ENCODE measurements at places on chromosomes 3 and 15.
A peak's percentile ranks its signal among the peaks of the same experiment; 100 is the strongest.

- no peak for DNase-seq
Measured at GRCh38 chr3:172276103-172276502, 172.2 kb downstream of the GHSR start.

- DNase-seq: no peak
Measured at GRCh38 chr15:42083916-42084315, 10.4 kb downstream of the PLA2G4D start.

GRCh38 chr3:107665351-107665750 lies 142.6 kb downstream of the BBX start:
- DNase-seq: no peak

- DNase-seq: no peak
Measured at GRCh38 chr3:68060910-68061309, 406.5 kb upstream of the SUCLG2 start.

DNA sequence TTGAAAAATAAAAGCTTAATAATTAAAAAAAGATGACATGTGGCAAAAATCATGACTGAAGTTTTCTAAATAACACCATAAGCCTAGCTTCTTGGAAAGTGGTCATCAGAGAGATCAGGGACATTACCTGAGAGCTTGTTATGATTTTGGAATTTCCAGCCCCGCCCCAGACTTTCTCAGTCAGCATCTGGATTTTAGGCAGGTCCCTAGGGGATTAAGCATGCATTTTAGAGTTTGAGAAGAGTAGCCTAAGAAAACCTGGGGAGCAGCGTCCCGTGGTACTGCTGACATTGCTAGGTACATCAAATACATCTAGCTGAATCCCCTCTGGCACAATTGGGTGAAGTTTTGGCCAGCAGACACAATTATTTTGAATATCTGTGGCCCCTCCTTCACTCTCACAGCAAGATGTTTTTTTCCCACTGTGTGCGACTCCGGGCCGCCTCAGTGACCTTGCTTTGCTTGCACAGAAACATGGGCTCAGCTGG lies 58.7 kb upstream of the MEF2A start:
- no peak for DNase-seq

- DNase-seq: no peak
Measured at GRCh38 chr3:50539356-50540286, 27.9 kb downstream of the C3orf18 start.

GRCh38 chr15:39553947-39554693 lies 26.8 kb upstream of the THBS1 start:
- no peak for DNase-seq

DNA sequence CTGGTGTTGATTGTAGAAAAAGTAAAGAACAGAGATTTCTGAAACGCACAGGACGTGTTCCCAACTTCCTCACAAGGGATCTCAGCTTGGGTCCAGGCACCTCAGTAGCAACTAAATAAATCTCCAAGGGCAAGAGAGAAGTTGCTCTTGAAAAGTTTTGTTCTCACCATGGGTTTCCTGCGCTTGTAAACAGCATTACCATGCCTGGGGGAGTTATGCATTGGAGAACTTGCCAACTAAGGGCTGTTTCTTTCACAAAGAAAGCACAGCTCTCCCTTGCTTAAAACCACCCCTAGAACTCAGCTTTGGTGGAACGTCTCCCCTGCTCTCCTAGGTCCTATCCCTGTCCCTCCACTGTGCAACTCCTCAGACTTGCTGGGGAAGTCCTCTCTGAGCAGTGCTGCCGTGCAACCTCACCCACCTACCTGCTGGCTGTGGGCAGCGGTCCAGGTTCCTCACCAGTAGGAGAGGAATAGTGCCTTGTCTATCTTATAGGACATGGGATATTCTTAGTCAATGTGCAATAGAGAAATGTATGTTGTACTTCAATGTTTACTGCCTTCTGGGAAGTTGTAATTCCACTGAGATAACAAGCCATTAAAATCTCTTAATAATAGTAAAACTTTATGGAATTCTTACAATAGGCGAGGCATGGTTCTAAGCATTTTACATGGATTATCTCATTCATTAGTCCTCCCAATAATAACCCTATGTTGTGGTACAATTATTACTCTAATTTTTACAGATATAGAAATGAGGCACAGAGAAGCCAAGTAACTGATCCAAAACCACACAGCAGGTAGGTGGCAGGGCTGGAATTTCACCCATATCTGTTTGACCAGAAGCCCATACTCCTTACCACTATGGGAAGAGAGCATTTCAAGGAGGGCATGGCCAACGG lies 51.5 kb downstream of the UMPS start:
- DNase-seq: no peak

GRCh38 chr15:44130778-44131177 lies 64.3 kb downstream of the FRMD5 start:
- no peak for DNase-seq

DNA sequence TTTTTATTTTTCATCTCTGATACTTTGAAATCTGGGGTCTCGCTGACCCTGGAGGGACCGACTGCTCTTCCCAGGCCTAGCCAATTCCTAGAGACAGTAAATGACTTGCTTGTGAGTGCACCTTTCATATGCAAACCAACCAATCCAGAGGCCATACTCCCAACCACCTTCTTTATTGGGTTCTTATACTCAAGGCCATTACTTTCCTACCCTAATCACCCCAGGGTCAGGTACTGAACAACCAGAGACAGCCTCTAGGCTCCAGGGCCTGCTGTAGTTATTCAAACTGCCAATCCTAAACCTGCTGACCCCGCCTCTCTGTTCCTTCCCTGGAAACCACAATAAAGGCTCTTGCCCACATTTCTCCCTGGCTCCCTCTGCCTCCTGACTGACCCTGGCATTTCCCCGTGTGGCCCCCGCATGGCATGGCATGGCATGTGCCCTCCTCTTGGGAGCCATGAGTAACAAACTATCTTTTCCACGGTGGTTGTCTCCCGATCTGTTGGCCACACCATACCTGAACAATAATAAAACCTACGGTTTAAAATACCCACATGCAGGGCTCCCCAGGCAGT lies 42.9 kb downstream of the ADCY5 start:
- no peak for DNase-seq

DNA sequence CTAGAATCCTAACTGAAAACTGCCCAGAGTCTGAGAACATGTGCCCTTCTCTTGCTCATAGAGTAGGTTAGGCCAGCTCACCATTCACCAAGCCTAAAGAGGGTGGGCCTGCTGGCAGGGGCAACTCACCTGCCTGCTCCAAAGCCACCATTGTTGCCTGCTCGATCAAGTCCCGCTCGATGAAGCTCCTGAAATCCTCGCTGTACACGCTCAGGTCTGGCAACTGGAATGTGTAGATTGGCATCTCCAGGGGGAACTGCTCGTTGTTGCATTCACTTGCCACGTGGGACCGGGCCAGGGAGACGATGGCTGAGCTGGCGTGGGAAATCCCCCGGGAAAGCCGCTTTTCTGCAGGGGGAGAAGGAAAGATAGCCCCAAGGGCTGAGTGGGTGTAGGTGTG lies 232.2 kb downstream of the KLF13 start:
- DNase-seq: no peak

DNA sequence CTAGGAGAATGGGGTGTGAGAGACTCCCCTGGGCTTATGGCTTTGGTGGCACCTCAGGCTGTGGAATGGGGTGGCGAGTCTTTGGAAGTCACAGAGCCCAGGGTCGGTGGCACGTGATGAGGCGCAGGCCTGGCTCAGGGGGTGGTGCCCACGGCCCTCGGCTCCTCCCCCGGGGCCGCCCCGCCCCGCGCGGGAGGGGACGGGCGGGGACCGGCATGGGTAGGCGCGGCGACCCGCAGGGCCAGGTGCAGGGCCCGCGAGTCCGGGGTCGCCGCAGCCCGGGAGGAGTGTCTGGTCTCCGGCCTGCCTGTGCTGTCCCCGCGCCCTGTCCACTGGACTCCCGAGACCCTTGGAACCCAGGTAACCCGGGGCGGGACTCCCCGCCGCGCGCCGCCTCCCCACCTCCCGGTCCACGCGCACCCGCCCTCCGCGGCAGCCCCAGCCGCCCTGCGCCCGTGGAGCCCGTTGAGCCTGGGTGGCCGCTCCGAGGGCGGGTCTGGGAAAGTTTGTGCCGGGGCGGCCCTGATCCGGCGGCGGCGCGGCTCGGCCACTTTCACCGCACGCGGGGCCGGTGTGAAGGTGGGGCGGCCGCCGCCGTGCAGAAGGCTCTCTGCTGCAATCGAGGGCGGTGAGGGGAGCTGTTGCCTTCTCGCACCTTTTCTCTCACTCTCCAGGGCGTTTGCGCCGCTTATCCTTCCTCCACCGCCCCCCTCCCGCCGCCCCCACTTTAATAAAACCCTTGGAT lies at the start of gene PAQR5:
PAQR5 (plus strand) TSS at position 216 of the 745 bp plus-strand sequence. CDS start 61,169 bp downstream, outside the sequence.
- DNase-seq: no peak

- no peak for DNase-seq
Measured at GRCh38 chr15:58139989-58140522, 1.9 kb downstream of the AQP9 start.

GRCh38 chr3:77414881-77415280 lies 375.0 kb downstream of the ROBO2 start:
- DNase-seq: no peak

DNA sequence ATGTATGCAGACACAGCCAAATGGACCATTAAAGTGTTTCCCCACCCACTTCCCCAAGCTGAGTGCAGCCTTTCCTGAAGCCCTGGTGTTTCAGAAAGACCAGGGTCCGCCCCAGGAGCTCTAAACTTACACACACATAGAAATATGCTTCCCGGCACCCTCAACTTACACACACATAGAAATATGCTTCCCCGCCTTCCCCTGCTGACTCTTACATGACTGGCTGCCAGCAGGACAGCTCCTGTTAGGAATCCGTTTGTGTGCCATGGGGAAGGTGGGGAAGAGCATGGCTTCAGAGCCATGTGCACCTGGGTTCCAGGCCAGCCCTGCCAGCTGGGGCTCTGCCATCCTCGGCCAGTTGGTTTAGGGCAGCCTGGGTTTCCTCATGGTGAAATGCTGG lies 3.6 kb downstream of the CLEC3B start:
- no peak for DNase-seq

DNA sequence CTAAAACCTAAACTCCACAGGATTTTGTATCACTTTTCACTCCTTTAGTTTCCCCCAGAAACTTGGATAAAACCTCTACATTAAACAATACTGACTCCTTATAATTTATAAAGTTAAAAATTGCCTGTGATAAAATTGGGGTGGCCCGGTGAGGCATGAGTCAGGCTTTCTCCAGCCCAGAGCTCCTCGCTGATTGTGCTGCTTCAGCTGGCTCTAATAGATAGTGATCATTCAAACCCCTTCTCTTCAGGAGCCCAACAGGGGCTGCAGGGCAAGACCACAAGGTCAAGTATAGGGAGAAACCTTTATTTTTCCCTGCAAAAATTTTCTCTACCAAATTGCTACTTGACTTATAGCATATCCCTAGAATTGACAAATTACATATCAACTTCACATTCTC lies 308.2 kb downstream of the PLCL2 start:
- DNase-seq: no peak

DNA sequence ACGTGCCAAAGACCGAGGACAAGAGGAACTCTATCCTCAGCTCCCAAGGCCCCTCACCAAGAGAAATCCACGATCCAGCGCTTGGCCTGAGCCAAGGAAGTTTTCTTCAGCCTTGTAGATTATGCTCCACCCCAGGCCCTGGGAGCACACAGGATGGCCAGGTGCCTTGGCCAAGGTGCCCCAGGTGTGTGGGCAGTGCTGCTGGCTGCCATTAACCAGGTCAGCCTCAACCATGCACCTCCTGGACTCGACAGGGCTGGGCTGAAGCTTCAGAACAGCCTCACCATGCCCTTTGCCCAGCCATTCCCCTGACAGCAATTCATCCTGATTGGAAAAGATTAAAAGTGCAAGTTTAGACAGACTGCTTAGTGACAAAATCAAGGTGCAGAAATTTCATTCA lies 10.9 kb upstream of the MESP1 start:
- no peak for DNase-seq

GRCh38 chr15:68797191-68797590 lies 23.5 kb downstream of the ANP32A start:
- no peak for DNase-seq

GRCh38 chr15:91318931-91319330 lies 218.9 kb downstream of the SV2B start:
- no peak for DNase-seq

GRCh38 chr3:9581742-9582141 lies 28.1 kb upstream of the LHFPL4 start:
- DNase-seq: no peak

DNA sequence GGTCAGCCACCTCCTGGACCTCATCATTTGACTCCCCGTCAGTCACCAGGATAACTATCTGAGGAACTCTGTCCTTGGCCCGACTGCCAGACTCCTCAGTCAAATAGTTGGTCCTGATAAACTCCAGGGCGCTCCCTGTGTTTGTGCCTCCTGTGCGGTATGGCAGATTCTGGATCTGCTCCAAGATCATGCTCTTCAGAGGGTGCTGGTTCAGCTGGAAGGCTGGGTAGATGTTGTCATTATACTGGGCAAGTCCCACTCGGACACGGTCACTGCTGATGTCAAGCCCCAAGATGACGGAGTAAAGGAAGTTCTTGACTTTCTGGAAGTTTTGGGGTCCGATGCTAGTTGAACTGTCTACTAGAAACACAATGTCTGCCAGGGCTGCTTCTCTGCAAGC lies 31.1 kb upstream of the CAPN7 start:
- no peak for DNase-seq

DNA sequence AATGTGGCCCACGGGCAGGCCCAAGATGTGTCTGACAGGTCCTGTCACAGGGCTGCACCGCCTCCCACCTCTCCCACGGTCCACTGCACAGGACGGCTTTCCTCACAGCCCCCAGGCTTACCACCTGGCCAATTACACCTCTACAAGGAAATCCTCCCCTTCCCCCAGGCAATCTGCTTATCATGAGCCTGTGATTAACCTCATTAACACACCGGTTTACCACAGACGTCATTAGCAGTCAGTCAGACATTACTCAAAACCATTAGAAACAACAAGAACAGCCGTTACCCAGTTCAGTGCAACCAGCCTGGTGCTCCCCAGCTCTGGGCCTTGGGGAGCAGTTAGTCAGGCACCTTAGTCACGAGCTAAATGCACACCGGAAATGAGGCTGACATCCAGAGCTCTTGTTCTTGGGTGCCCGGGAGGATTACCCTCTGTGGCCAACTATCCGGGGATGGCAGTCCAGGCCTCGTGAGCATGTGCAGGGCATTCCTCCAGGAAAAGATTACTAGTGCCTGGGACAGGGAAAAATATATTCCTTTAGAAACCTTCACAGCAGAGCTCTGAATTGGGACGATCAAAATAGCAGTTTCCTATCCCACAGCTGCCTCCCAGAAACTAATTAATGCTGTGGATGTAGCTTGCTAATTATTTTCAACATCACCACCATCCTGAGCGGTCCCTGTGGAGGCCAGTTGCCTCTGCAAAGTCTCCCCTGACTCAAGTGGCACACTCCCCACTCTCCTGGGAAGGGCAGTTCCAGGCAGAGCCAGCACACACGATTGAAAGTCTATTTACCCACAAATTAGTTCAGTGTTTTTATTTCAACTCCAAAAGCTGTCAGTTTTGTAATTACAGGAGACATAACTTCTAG lies 117.4 kb upstream of the ZBED2 start:
- DNase-seq: no peak

- DNase-seq: no peak
Measured at GRCh38 chr3:177600411-177600810, 403.1 kb upstream of the TBL1XR1 start.

DNA sequence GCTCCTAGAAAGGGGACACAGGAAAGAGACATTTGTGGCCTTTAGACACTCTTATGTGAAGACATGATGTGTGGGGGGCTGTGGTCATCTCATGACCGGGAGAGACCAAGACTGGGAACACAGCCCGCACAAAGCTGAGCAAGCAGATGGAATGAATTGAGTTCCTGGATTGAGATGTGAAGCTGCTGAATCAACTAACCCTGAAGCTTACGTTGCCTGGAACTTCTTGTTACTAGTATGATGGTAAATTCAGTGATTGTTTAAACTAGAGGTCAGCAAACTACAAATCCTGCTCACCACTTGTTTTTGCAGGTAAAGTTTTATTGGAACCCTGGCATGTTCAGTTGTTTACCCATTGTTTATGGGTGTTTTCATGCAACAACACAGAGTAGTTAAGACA lies 83.4 kb upstream of the BHLHE40 start:
- peak; percentile 45 for DNase-seq

Data from right hindlimb (tissue), 1 donor.